ENCODE measurements at places on chromosomes 2 and 18.

- DNase-seq: no peak
Measured at GRCh38 chr2:161391737-161392506, 24.2 kb upstream of the TBR1 start.

DNA sequence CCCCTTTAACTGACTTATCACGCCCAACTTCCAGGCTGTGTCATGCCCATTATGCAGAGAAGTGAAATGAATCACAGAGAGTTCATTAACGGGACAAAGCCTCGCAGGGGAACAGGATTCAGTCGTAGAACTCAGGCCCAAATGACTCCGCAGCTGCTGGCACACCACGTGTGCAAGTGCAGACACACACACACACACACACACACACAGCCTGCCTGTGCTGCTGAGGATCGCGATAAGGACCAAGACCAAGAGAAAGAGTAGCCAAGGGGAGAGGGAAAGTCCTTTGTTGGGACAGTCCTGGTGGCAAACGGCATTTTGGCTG lies 90.0 kb upstream of the TAF1B start:
- DNase-seq: no peak

DNA sequence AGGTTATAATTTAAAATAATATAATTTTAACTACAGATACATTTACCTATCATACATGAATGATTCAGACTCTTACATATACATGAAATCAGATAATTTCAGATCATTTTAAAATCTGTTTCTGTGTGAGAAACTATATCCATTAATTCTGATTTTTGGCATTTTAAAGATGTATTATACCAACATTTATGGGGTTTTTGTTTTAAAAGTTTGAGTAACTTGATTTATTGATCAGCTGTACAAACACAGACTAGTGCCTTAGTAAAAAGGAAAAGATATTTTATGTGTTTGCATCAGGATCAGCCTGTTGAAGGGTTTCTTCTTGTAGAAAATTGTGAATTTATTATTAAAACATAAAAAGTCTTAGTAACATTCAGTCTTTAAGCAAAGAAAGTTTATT lies 59.9 kb downstream of the KIAA1328 start:
- no peak for DNase-seq

- DNase-seq: no peak
Measured at GRCh38 chr18:33839452-33840211, 261.6 kb downstream of the ASXL3 start.

DNA sequence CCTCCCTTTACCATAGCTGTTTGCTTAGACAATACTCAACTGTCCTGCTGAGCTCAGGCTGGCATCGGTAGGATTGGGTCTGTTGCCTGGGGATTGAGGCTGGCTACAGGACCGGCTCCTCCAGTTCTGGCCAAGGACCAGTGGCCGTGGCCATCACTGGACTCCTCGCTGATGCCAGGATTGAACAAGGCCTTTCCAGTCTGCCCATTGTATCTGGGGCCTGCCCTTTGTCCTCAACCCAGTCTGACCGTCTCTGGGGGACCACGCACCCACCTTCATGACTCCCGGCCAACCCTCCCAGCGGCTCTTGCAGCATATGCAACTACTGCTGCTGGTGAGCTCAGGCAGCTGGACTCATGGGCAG lies 28.7 kb downstream of the SH2D6 start:
- no peak for DNase-seq

DNA sequence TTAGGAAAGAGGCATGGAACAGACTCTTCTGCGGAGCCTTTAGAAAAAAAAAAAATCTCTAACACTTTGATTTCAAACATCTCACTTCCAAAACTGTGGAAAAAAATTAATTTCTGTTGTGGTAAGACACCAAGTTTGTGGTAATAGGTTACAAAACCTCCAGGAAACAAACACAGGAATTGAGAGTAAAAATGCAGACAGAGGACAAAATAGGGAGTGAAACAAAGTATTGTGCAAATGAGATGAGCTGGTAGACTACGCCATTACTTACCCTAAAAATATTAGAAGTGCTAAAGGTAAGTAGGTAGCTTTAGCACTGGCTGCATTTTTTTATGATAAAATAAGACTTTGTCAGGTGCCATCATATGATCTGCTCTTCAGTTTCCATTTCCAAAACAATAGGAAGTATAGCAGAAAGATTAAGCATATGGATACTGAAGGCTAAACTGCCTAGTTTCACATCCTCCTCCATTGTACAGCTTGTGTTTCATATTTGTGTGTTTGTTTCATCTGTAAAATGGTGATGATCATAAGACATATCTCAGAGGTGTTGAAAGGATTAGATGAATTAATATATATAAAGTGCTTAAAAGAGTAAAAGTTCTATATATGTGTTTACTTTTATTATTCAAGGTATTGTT lies 309.2 kb downstream of the NR4A2 start:
- DNase-seq: no peak

DNA sequence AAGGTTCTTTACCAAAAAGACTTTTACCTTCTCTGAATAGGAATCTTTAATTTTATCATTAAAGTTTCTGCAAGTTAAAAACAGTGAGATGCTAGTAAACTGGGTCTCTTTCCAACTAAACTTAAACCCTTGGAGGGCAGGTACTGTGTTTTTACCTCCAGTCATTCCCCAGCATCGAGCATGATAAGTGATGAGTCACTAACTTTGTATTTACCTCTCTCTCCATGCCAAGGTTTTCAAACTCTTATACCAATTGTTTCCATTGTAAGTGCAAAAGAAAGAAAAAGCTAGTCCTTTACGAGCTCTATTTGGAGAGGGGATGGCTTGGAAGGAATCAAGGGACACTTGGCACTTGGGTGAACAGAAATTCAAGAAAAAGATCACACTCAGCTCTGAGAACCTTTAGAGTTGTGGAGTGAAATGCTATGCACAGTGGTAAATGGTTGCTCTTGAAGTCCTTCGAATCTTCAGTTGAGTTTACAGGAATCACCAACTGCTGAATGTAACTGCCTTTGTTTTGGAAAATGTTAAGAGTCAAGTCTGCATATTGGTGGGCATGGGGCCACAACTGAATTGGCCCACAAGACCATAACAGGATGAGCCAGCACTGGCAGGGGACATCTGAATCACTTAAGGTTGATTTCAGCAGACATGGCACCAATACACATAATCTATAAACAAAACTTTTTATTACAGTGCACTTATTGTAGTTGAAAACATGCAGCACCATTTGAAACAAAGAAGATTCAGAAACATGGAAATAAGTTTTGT lies 8.3 kb upstream of the RBM43 start:
- DNase-seq: no peak

- DNase-seq: no peak
Measured at GRCh38 chr2:177262092-177262491, 2.4 kb downstream of the NFE2L2 start.

- peak; percentile 46 for DNase-seq
Measured at GRCh38 chr18:5543773-5544389, at the start of gene EPB41L3. TSS of gene EPB41L3 (minus strand) at chr18:5543997. CDS start at chr18:5489183, 54,814 bp downstream.

GRCh38 chr2:134943540-134943939 lies 24.9 kb downstream of the CCNT2 start:
- no peak for DNase-seq

GRCh38 chr2:214542866-214543265 lies 132.0 kb downstream of the VWC2L start:
- no peak for DNase-seq

DNA sequence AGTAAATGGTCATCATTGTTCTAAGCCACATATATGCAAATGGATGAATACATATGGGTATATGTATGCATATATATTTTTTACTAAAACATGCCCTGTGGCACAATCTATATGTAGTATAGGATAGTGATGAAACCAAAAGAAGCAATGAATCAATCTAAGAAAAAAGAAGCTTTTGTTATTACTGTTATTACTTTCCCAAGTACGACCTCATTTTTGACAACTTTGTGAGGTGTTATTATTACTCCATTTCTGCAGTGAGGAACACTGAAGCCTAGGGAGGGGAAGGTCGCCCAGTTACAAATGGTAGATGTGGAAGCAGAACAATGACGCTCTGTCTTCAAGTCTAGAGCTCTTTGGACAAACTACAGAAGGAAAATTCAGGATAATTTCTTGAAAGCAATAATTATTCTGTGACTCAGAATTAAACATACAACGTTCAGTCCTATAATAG lies 38.3 kb downstream of the STAT4 start:
- no peak for DNase-seq

- DNase-seq: no peak
Measured at GRCh38 chr18:60202708-60203107, 169.9 kb downstream of the MC4R start.
